ENCODE measurements at places on chromosomes 4 and X.

DNA sequence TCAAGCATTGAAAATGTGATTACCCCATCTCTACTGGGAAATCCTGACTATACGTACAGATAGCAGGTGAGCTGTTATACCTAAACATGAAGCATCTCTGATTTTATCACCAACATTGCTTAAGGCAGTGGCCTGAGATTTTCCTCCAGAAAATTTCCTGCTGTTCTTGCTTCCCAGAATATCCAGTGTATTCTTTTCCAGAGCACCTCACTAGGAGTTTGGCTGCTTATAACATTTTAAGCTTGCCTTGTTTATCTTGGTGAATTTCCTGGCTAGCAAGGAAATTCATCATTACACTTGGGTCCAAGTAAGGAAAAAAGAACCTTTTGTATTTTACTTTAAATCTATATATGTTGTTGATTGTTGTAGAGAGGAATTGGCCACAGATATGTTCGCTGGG lies 73.0 kb upstream of the CLCN4 start:
- H3K4me3 ChIP-seq = no peak overlapping the region
- H3K36me3 ChIP-seq = peaks cover 6% of the 10 kb centered on the region
- peak overlapping the region; percentile 69 for H3K27ac ChIP-seq
- DNase-seq = no peak

DNA sequence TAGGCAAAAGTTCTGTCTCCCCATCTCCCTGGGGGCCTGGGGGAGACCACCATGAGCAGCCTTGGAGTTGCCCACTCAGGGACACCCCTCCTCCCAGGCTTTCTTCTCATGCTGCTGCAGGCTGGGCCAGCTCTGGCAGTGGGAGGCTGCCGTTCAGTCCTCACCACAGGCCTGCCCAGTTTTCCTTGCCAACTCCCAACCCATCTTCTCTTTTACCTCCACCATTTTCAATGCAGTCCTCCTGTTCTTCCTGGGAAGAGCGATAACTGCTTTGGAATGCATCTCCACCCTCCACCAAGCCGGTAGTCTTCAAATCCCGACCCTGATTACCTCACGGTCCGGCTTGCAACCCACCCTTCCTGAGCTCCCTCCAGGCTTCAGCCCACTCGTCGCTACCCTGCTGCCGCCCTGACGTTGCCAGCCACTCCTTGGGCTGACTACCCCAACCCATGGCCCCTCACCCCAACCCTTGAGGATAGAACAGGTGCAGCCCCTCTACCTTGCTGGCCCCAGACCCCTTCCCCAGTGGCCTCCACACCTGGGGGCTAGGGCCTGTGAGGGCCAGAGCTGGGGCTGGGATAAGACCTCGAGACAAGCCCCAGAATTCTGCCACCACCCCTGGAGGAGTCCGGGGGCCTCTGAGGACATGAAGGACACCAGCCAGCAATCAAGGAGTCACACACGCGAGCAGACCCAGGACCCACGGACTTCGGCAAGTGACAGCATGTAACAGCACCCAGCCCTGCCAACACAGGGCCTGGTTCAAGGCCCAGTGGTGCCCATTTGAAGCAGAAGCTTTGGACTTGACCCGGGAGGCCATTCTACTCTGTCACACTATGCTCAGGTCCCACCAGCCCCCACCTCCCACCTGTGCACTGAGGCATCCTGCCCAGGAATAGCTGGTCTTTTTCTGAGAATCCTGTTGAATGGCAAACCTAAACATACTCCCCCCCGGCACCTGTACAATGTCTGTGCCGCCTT lies 9.2 kb downstream of the WDR1 start:
- no peaks in the 10 kb centered on the region for H3K27me3 ChIP-seq
- H3K36me3 ChIP-seq = peaks cover 63% of the 10 kb centered on the region
- no peak overlapping the region for H3K4me3 ChIP-seq
- peak overlapping the region; percentile 93 for H3K27ac ChIP-seq
- no peak for DNase-seq
- peaks cover 78% of the 10 kb centered on the region for H3K4me1 ChIP-seq

GRCh38 chrX:121781991-121782390 lies 734.6 kb downstream of the GLUD2 start:
- H3K36me3 ChIP-seq = no peaks in the 10 kb centered on the region
- no peaks in the 10 kb centered on the region for H3K4me1 ChIP-seq
- H3K27me3 ChIP-seq = no peaks in the 10 kb centered on the region
- H3K4me3 ChIP-seq = no peak overlapping the region
- H3K27ac ChIP-seq = no peak overlapping the region
- DNase-seq = no peak

GRCh38 chr4:32417113-32417704 lies 1697.0 kb downstream of the PCDH7 start:
- no peaks in the 10 kb centered on the region for H3K4me1 ChIP-seq
- no peak overlapping the region for H3K4me3 ChIP-seq
- H3K27ac ChIP-seq = no peak overlapping the region

DNA sequence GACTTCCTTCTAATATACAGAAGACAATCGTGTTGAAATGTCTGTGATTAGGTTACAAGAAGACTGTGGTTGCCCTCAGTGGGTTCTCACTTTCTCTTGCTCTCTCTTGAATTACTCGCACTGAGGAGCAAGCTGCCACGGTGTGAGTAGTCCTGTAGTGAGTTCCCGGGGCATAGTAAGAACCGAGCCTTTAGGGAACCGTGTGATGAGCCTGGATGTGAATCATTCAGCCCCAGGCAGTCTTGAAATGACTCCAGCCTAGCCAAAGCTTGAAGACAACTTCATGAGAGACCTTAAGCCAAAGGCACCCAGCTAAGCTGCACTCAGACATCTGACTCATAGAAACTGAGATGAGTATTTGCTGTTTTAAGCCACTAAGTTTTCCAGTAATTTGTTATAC lies 292.7 kb downstream of the SPOCK3 start:
- no peak for DNase-seq
- H3K36me3 ChIP-seq = no peaks in the 10 kb centered on the region
- no peaks in the 10 kb centered on the region for H3K27me3 ChIP-seq
- no peak overlapping the region for H3K27ac ChIP-seq
- no peaks in the 10 kb centered on the region for H3K4me1 ChIP-seq

DNA sequence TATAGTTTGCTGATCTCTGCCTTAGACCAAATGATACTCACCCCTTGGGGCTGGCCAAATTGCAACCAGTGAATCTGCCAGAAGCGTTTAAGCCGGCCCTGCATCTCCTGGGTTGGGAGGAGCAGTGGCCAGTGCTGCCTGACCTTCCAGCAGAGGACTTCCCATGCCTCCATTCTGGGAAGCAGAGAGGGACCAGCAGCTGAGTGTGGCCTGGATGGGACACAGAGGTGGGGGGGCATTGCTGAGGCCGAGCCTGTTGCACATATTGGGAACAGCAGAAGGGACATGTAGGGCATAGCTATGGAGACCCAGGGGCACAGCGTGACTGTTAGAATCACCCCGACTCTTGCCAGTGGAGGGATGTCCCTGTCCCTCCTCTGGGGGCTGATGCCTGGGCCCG lies 93.3 kb downstream of the CPZ start:
- H3K4me1 ChIP-seq = no peaks in the 10 kb centered on the region
- no peak overlapping the region for H3K4me3 ChIP-seq
- H3K36me3 ChIP-seq = no peaks in the 10 kb centered on the region
- no peak for DNase-seq
- no peaks in the 10 kb centered on the region for H3K27me3 ChIP-seq
- no peak overlapping the region for H3K27ac ChIP-seq

GRCh38 chr4:118344801-118345200 lies 8.0 kb downstream of the PRSS12 start:
- no peaks in the 10 kb centered on the region for H3K4me1 ChIP-seq
- no peak for DNase-seq
- H3K4me3 ChIP-seq = no peak overlapping the region
- H3K27me3 ChIP-seq = no peaks in the 10 kb centered on the region

- no peaks in the 10 kb centered on the region for H3K27me3 ChIP-seq
- no peak for DNase-seq
- no peak overlapping the region for H3K4me3 ChIP-seq
- no peaks in the 10 kb centered on the region for H3K4me1 ChIP-seq
- no peaks in the 10 kb centered on the region for H3K36me3 ChIP-seq
Observed at GRCh38 chrX:49901048-49901447, 21.3 kb upstream of the CLCN5 start.

GRCh38 chr4:78689261-78689660 lies 86.9 kb upstream of the BMP2K start:
- no peak overlapping the region for H3K4me3 ChIP-seq
- peak overlapping the region; percentile 29 for H3K27ac ChIP-seq
- H3K27me3 ChIP-seq = no peaks in the 10 kb centered on the region
- H3K4me1 ChIP-seq = no peaks in the 10 kb centered on the region

DNA sequence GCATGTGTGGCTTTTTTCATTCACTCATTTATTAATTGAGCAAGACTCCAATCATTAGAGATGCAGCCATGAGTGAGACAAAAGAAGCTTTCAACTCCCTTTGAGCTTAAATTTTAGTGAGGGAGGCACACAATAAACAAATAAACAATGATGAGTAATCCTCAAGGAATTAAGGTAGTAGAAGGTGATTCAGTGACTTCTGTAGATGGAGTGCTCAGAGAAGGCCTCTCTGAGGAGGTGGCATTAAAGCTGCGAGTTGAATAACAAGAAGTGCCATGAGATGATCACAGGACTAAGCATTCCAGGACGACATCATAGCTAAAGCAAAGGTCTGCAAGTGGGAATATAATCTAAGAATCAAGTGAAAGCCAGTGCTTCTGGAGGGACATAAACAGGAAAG lies 77.6 kb downstream of the NWD2 start:
- no peaks in the 10 kb centered on the region for H3K27me3 ChIP-seq
- DNase-seq = no peak

DNA sequence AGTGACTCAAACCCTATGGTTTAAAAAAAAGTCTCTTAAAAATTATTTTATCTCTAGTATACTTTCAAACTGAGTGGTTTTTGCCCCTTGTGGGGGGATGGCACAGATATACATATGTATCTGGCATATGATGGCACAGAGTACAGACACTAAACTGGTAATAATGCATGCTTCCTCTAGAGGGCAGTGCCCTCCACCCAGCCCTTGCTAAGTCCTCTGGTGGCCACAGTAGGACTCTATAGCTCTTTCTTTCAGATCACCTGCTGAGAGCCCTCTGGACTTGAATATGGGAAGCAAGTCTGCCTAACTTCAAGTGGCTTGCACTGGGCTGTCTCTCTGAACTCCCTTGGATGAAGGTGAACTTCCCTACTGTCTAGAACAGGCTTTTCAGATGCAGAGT lies 66.3 kb downstream of the TSPAN7 start:
- H3K4me1 ChIP-seq = no peaks in the 10 kb centered on the region
- no peak overlapping the region for H3K4me3 ChIP-seq
- H3K27me3 ChIP-seq = no peaks in the 10 kb centered on the region
- no peak overlapping the region for H3K27ac ChIP-seq
- H3K36me3 ChIP-seq = no peaks in the 10 kb centered on the region
- DNase-seq = no peak

DNA sequence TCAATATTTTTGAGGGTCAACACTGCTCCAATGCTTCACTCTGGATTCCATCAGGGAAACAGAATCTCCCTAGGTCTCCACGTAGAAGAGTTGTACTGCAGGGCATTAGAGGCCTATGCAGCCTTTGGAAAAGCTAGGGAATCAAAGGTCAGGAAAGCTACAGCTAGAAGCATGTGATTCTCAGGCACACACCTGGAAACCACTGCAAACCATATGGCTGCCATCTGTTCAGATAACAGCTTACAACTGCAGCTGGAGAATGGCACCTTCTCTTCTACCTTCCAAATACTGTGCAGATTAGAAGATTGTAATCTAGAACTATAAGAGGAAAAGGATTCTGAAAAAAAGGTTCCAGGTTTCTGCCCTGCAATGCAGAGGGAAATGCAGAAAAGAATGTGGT lies 60.6 kb downstream of the BTC start:
- H3K27me3 ChIP-seq = no peaks in the 10 kb centered on the region
- H3K4me3 ChIP-seq = no peak overlapping the region

DNA sequence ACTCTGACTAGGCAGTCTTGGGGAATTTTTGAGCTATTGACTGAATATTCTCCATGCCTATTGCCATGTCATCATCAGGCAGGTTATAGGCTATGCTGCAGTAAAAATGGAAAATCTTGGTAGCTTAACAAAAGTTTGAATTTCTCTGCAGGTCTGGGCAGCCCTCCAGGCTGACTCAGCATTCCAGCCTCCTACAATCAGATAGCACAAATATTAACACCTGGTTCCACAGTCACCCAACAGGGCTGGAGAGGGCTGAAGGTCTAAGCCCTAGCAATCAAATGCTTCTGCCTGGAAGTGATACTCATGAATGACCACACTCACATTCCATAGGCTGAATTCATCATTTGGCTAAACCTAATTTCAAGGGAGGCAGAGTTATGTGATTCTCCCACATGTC lies 9.6 kb upstream of the PPP3CA start:
- peaks cover 20% of the 10 kb centered on the region for H3K4me1 ChIP-seq
- no peaks in the 10 kb centered on the region for H3K36me3 ChIP-seq
- H3K27ac ChIP-seq = no peak overlapping the region
- no peak for DNase-seq

- no peak overlapping the region for H3K4me3 ChIP-seq
- no peaks in the 10 kb centered on the region for H3K27me3 ChIP-seq
- H3K27ac ChIP-seq = no peak overlapping the region
- H3K4me1 ChIP-seq = peaks cover 8% of the 10 kb centered on the region
- no peaks in the 10 kb centered on the region for H3K36me3 ChIP-seq
Observed at GRCh38 chrX:20309806-20310205, 43.1 kb upstream of the RPS6KA3 start.

GRCh38 chr4:1973218-1973617 lies 35.6 kb downstream of the NELFA start:
- DNase-seq = no peak
- H3K27me3 ChIP-seq = no peaks in the 10 kb centered on the region
- H3K27ac ChIP-seq = no peak overlapping the region
- peaks cover 88% of the 10 kb centered on the region for H3K36me3 ChIP-seq
- H3K4me1 ChIP-seq = no peaks in the 10 kb centered on the region

DNA sequence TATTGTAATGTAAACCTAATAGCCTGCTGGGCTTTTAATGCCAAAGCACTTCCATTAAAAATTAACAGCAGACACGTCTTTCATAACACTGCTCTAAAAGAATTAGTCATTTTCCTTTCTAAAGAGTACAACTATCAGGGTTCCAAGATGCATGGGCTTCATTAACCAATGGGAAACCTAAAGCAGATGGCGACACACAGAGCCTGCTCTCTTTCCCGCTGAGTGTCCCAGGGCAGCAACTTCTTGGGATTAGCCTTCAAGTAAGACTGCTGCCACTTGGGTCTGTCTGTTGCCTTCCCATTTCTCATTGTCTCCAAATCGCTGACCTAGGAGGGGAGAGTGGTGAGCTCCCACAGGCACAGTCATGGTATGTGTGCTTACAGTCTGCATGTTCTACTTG lies 14.0 kb upstream of the PHKA2 start:
- no peak overlapping the region for H3K4me3 ChIP-seq
- H3K4me1 ChIP-seq = no peaks in the 10 kb centered on the region
- H3K36me3 ChIP-seq = no peaks in the 10 kb centered on the region
- DNase-seq = no peak
- no peaks in the 10 kb centered on the region for H3K27me3 ChIP-seq
- H3K27ac ChIP-seq = no peak overlapping the region
